Endothelial cell (in vitro differentiated cells): ENCODE measurements at places on chromosomes 6 and 20. TPM values are rescaled to one million over a fixed set of nuclear protein-coding genes. Genes with fewer than 3 reads are reported as not detected.

The WFDC12 gene
- not detected for total RNA-seq

GRCh38 chr6:108699290-108700041 is 138.7 kb downstream of the FOXO3 start:
- DNase-seq = no peak

The ZNF512B gene
- total RNA-seq = 40.8 TPM

GRCh38 chr6:37061157-37061804 is 55.8 kb downstream of the FGD2 start:
- no peak for DNase-seq

- DNase-seq = no peak
Observed at GRCh38 chr20:24911461-24911860, 37.6 kb upstream of the CST7 start.

DNA sequence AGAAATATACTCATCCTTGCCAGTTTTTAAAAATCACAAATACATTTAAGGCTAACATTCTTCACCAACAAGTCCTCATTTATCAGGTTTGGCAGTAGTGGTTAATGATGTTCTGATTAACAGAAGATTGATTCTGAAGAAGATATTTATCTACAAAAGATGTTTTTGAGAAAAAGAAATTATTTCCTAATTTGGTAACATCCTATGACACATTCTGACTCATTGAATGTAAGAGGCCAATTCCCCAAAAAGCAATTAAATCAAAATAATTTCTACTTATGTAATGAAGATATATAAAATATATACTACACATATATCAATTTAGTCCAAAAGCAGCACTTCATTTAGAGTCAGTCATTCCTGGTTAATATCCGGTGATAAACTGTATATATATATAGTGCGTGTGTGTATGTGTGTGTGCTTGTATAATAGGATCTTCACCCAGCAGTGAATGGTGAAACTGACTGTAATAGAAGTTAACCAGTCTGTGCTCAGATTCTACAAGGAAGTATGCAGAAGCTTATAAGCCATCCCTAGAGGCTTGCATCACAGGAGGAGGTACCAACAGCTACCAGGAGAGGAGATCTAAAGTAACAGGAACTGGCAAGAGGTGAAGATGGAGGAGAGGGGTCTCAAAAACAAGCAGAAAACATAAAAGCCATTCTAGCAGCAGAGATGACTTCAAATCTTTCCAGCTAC is 82.9 kb upstream of the MARCKS start:
- DNase-seq = no peak

- DNase-seq = no peak
Observed at GRCh38 chr6:110485491-110485890, 9.1 kb upstream of the SLC22A16 start.

The AURKA gene
- 14.3 TPM for total RNA-seq

- no peak for DNase-seq
Observed at GRCh38 chr6:5729080-5729434, 277.7 kb downstream of the NRN1 start.

The ZBTB24 gene
- 5.1 TPM for total RNA-seq

The CPNE1 gene
- total RNA-seq = 233 TPM

GRCh38 chr6:112149719-112150263 is 62.4 kb downstream of the FAM229B start:
- no peak for DNase-seq

The CD83 gene
- 4.3 TPM for total RNA-seq

- DNase-seq = no peak
Observed at GRCh38 chr20:10316582-10316981, 98.0 kb downstream of the SNAP25 start.

- peak; percentile 29 for DNase-seq
Observed at GRCh38 chr20:49245921-49246740, 26.9 kb downstream of the DDX27 start.

DNA sequence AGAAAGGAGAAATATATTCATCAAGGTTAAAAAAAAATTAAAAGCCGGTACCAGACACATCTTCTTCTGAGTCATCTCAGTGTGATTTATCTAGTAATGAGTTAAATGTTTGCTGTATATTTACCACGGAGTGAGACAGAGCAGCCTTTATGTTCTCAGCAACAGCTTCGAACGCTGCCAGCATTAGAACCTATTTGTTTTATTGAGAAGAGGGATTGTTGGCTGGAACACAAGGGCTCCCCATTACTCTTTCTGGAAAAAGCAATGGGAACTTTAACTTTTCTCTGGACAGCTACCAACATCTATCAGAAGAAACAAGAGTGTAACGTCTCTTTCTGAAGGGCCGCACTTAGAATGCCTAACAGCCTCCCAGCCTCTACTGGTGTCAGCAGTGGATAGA is 105.3 kb upstream of the TAB2 start:
- DNase-seq = no peak

GRCh38 chr6:7727086-7727945 is 1.4 kb downstream of the BMP6 start:
- peak; percentile 30 for DNase-seq

DNA sequence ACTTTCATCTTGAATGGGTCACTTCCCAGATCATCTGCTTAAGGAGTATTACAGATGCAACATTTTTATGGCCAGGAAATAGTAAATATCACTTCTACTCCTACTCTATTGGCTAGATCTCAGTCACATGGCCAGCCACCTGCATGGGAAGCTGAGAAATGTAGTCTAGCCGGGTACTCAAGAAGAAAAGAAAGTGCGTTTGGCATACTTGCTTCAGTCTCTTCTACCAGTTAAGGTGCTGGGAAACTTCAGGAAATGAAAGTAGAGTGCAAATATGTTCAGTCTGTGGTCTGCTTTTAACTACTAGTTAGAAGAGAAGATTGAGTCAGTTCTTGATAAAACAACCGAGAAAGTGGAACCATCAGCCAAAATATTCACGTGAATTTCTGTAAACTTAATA is 129.2 kb downstream of the PDSS2 start:
- no peak for DNase-seq

DNA sequence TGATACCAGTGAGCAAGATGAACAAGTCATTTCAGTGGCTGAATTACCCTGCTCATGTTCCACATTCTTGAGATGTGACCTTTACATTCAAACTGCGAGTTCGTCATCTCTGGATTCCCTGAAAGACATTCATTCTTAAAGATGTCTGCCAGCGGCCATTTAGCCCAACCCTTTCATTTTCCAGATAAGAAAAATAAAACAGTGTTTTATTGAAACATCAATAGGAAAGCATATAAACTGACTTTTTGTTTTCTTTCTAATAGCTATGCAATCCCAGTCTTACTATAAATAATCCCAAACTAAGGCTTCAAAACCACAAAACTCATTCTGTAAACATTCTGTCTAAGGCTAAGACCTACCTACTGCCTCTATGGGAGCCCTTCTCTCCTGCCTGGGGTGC is 134.0 kb downstream of the SAMD5 start:
- no peak for DNase-seq

- DNase-seq = no peak
Observed at GRCh38 chr20:51934301-51935002, 132.1 kb upstream of the SALL4 start.

The TRIM15 gene
- total RNA-seq = not detected

DNA sequence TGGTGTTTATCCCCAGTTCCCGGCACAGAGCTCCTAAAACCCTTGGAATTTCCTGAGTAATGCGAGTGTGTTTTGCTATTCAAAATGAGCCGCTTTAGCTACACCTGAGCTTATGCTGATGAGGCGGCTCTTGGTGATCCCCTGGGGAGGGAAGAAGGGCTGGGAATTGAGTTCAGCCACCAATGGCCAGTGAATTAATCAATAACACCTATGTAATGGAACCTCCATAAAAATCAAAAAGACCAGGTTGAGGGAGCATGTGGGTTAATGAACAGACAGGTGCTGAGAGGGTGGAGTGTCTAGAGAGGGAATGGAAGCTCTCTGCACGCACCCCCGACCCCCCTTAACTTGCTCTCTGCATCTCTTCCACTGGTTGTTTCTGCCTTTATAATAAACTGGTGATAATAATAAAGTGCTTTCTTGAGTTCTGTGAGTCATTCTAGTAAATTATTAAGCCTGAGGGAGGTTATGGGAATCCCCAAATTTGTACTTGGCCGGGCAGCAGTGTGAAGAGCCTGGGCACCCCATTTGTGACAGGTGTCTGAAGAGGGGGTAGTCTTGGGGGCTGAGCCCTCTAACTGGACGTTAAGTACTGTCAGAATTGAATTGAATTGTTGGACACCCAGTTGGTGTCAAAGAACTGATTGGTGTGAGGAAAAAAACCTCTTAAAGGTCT is 24.6 kb upstream of the SERPINB1 start:
- DNase-seq = no peak

The TPX2 gene
- 27.2 TPM for total RNA-seq

DNA sequence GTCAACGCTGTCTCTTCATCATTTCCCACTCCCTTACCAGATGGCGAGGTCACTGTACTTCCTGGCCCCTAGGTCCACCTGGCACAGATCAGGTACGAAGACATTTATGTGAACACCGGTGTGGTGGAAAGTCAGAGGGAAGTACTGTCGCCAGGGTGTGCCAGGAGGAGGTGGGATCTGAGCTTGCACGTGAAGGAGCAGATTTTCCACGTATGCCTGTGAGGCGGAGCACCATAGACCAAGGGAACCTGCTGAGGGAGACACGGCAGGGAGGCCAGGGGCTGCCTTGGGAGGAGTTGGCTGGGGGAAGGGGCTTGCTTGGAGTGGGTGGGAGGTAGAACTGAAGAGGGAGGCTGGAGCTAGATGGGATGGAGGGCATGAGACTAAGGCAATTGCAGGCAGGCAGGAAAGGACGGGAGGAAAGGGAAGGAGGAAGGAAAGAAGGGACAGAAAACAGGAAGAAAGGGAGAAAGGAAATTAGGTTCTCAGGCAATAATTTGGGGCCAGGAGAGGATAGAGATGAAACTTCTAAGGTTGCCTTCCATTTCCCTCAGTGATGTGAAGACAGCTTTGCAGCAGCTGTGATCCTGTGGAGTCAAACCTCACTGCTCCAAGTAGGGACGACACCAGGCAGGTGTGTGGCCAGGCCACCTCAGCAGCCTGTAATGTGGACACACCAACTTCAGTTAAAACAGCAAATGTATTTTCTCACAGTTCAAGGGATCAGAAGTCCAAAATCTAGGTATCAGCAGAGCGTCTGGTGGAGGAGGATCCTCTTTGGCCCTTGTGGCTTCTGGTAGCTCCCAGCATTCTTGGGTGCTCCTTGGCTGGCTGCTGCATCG is 46.8 kb downstream of the CHMP4B start:
- peak; percentile 20 for DNase-seq

DNA sequence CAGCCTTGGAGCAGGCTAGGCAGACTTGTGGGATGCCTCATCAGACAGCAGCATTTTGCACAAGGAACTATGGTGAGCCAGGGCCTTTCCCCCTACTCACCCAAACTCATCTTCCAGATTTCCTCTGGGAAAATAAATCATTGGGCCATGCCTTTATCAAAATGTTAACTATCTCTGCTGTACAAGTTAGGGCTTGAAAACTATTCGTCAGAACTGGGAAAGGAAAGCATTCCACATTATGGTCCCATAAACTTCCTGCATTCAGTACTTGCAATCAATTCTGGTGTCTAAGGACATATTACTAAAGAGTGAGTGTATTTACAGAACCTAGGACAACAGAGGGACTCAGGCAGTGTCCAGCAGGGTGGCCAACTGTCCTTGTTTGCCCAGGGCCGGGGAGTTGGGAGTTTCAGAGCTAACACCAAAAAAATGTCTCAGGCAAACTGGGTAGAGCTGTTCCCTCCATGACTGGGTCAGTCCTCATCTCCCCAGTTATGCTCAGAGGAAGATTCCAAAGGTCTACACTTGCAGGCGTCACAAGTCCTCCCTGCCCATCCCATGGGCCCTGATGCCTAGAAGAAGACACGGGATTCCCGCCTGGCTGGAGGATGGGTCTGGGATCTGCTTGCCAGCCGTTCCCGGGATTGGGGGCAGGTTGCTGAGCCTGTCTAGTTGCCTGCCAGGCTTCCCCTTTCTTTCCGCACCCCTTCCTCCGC is 72.2 kb downstream of the SLC22A3 start:
- no peak for DNase-seq

DNA sequence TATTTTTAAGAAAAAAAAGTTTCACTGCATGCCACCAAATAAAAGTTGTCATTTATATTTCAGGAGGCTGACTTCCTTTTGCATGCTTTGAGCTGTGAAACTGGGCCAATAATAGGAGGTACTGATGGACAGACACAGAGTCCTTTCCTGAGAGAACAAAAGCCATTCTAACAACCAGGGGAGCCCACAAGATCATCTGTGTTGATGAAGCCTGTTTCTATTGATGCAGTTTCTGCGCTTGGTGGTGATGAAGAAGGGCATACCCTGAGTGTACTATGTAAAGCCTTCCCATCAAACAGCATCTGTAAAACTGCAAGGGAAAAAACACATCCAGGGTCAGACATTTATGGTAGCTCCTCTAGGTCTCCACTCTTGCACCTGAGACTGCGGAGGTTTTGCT is 34.8 kb downstream of the ABHD12 start:
- no peak for DNase-seq
